ENCODE measurements at places on chromosomes 11 and 22.

DNA sequence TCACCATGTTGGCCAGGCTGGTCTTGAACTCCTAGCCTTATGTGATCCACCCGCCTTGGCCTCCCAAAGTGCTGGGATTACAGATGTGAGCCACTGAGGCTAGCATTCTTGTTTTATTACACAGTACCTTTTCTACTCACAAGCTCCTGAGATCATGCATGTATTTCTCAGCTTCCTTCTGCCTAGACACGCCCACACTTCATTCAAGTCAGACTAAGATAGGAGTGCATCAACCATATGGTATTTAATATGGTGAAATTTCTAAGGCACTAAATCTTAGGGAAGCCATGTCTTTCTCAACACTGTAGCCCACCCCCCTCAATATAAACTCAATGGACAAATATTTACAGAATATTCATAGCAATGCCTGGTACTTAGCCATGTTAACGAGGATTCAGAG lies 62.1 kb downstream of the SLC25A17 start:
- DNase-seq = peak; percentile 42

DNA sequence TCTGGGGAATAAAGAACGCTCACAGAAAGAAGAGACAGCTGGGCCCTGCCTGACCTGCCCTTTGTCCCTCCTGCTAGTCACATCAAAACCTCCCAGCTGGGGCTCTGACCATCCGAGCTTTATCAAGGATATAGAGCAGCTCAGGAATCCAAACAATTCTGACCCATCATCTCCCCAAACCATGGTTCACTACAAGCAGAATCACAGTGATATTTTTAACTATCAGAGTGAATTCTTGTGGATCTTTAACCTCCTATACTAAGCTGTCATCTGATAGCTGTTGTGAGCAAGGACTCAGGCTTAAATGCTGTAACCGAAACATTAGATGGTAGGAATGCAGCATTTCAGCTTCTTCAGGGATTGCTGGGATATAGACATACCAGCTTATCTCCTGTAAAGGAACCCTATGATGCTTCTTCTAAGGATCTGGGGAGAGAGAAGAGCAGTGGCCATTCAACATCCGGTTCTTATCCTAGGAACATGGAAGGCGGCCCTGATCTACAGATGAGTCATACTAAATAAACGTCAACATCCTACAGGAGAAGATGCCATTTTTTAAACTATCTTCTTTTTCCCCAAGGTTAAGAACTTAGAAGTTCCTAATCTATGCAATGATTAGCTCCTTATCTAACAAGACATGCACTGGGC lies 84.7 kb upstream of the AKIP1 start:
- peak; percentile 80 for DNase-seq

GRCh38 chr11:75154646-75155569 lies 4.0 kb downstream of the SLCO2B1 start:
- no peak for DNase-seq

DNA sequence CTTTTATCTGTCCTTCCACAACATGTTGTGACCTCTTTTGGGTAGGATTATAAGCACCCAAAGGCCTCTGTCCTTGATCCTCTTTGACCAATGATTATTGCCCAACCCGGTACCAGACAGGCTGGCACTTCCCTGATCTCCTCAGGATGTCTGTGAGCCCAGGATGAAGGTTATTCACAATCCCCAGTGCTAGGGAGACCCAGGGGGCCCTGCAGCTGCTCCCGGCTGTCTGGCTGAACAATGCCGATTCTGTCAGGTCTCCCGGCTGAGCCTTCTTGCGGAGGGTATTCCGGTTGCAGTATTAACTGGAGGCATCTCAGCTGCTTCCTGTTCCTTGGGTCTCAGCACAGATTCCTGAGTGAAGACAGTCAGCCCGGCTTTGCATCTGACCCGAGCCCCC lies 71.2 kb upstream of the CDON start:
- no peak for DNase-seq

- DNase-seq = no peak
These were observed 438.4 kb upstream of the CHORDC1 start for GRCh38 chr11:90661233-90661632.

DNA sequence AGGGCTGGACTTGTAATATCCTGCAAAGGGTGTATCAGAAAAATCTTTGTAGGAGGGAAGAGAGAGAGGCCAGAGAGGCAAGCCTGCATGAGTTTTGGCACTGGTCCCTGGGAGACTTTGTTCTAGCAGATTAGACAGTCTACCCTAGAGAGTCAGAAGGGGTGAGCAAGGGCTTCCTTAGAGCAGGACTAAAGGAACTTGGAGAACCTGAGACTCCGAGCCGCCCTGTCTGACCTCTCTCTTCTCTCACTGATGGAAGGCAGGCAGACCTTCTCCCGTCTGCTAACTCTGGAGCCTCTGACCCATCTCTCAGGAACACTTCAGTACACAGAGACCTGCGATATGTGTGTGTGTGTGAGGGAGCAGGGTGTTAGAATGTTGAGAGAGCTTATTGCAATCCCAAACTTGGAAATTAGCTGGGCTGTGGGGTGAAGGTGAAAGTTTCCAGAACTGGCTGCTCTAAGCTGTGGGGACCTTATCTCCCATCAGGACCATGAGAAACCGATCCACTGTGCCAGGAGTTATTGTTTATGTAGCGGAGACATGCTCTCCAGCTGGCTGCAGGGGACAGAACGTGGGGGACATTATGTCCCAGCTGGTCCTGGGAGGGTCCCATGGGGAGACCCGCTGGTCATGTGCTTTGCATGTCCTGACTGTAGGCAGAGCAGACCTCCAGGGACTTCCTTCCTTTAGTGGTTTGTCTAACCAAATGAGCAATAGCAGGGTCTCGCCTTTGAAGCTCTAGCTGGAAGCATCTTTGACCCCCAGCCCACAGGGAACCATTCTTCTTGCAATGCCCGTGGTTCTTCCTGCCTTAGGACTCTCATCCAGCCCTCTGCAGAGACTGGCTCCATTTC lies 51.1 kb downstream of the TIMP3 start:
- peak; percentile 72 for DNase-seq

GRCh38 chr11:17333799-17334586 lies 17.6 kb upstream of the NCR3LG1 start:
- DNase-seq = no peak

- DNase-seq = no peak
These were observed 5.3 kb upstream of the CDC42BPG start for GRCh38 chr11:64849598-64850356.

GRCh38 chr11:109996060-109996459 lies 97.1 kb upstream of the ZC3H12C start:
- DNase-seq = no peak

DNA sequence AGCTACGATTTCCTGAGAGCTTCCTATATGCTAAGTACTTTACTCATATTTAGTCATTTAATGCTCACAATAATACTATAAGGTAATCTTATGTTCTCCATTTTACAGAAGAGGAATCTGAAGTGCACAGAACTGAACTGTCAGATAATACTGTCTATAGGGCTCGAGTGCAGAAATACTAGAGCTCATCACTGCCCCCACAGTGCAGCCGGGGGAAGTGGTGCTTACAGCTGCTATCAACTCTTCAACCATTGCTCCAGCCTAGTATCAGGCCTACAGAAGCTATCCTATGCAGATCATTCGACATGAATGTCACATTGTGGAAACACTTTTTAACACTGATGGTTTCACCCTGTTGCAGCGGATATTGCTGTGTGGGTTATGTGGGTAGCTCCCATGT lies 929.9 kb downstream of the NTM start:
- peak; percentile 52 for DNase-seq

- no peak for DNase-seq
These were observed 134.3 kb upstream of the SESN3 start for GRCh38 chr11:95365348-95365747.

DNA sequence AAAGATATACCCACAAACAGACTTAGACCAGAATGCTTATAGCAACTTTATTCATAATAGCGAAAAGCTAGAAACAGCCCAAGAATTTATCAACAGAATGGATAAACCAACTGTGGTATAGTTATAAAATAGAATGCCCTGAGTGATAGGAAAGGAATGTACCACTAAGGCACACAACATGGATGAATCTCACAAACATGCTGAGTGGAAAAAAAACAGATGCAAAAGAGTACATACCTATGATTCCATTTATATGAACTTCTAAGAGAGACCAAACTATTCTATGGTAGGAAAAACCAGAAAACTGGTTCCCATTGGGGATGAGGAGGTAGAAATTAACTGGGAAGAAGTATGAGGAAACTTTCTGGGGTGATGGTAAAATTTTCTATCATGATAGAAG lies 40.4 kb upstream of the GRIK4 start:
- DNase-seq = peak; percentile 91

- no peak for DNase-seq
These were observed 283.5 kb downstream of the SWAP70 start for GRCh38 chr11:9947231-9947864.

- no peak for DNase-seq
These were observed at the start of gene CASP5 for GRCh38 chr11:105023003-105023402. Gene CASP5, minus strand, starts transcription at chr11:105023168. Its CDS starts 32 bp downstream, at chr11:105023136.

GRCh38 chr11:91312541-91312940 lies 912.1 kb upstream of the FAT3 start:
- no peak for DNase-seq

DNA sequence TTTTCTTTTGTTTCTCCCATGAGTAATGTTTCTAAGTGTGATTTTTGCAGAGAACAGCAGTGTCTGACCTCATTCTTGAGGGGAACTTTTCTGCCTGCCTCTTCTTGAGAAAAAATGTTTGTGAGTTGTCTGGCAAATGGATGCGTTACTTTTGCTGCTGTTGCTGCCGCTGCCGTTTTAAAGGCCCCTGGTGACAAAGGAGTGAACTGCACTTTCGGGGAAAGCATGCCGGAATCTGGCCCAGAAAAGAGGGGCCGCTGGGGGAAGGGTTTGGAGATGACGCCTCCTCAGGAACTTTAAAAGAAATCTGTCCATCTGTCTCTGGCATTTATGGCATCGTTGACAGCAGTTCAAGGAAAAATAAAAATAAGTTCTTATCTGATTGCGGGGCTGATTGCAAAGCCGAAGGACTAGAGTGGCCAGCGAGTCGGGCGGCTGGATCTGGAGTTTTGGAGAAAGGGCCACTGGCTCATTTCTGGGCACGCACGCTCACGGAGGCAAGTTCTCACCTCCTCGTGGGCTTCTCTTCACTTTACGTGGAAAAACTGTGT lies 16.5 kb downstream of the ZBTB16 start:
- DNase-seq = peak; percentile 90

DNA sequence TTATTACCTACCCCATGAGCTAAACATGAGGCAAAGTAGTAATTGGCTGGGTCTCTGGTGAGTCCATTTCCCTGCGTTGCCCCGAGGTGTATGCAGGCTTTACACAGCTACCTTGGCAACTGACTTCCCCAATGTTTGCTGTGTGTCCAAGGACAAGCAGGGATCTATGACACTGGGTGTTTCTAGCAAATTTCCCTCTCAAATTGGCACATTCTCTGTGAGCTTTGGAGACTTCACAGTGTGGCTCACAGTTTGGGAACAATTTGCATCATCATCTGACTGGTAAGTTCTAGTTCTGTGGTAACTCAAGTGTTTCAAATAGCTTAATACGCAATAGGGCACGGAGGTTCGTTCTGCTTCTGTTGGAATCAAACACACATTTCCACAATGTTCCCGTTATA lies 12.5 kb downstream of the NNMT start:
- DNase-seq = peak; percentile 81

DNA sequence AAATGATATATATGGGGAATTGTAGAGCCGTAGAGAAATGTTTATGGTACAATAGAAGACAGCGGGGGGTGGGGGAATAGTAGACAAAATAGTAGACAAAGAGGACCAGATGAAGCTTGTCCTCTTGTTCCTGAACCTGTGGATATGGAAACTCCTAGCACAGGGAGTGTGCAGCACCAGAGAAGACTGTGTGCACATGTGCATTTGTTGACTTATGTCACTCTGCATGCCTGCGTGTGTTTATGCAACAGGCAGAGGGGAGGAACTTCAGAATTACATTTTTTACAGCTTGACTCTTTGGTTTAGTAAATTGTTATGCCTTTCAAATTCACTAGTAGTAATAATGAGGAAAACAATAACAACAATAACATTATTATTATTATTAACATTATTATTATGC lies 36.0 kb downstream of the TENM4 start:
- no peak for DNase-seq

DNA sequence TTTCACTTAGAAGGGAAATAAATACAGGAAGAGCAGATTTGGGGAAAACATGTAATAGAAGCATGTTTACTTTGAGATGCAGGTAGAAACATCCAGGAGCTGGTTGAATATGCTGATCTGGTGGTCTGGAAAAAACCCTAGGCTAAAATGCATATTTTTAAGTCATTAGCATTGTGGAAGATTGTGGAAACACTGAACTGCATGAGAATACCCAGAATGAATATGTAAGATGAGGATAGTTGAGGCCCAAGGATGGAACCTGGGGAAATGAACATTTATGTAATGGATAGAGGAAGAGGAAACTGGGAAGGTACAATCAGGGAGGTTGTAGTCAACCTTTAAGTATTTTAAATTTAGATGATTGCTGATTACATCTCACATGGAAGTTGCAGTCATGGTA lies 269.4 kb downstream of the DDX10 start:
- no peak for DNase-seq

DNA sequence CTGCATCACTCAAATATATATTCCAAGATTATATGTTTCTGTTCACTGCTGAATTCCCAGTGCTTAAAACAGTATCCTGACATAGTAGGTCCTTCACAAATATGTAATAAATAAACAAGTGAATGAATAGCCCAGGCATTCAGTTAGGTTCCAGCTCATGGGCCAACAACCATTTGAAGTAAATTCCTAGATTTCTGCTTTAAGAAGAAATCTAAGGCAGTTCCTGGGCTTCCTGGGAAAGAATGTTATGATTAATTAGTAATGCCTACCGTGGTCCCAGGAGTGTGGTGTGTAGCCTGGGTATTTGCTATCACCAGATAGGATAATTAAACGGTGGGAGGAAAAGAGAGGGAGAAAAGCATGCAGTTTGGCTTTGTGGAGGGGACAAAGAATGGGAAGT lies 576.8 kb downstream of the SOX6 start:
- no peak for DNase-seq

DNA sequence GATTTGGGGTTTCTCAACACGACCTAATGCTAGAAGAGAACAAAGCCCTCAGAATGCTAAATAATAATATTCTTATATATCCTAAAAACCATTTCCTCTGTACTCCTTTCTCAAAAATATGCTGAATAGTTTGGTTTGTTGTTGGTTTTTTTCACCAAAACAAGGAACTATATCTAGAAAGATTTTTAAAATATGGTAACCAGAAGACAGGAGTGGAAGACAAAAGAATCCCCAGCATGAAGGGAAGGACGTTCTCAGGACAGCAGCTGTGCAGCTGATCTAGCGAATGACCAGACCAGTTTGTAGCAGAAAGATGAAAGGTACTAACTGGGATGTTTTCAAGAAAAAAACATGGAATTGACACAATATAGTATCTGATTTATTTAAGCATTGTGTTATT lies 19.3 kb downstream of the FEZ1 start:
- DNase-seq = no peak
